Hepatocyte (in vitro differentiated cells): ENCODE measurements at places on chromosomes 4 and X. TPM values are rescaled to one million over a fixed set of nuclear protein-coding genes. Genes with fewer than 3 reads are reported as not detected.

DNA sequence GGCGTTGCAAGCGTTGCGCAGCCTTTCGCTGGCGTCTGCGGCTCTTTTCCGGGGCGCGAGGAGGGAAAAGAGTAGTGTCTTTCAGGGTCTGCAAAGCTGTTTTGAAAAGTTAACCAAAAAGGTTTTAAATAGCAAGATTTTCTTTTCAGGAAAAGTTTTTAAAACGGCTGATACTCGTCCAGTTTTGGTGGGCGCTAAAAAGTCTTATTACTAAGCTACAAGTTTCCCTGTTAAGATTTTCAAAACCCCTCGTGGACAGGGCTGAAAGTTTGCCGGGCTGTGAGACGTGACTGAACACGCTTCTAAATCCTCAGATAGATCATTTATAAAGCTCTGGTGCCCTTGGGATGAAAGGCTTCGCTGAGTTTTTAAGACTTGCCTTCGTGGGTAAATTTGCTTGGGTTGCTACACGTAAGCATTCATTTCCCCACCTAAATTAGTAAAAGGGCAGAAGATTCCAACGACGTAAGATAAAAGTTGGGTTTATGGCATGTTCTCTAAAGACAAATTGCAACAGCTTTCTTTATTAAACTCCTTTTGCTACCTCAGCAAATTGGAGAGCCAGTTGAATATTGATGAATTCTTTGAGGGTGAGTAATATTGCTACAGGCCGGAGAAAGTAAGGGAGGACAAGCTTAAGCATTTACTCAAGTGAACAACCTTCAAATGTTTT is 91.5 kb downstream of the HPRT1 start:
- no peak for DNase-seq

GRCh38 chr4:74682567-74683359 is 111.6 kb downstream of the BTC start:
- DNase-seq: peak; percentile 72

DNA sequence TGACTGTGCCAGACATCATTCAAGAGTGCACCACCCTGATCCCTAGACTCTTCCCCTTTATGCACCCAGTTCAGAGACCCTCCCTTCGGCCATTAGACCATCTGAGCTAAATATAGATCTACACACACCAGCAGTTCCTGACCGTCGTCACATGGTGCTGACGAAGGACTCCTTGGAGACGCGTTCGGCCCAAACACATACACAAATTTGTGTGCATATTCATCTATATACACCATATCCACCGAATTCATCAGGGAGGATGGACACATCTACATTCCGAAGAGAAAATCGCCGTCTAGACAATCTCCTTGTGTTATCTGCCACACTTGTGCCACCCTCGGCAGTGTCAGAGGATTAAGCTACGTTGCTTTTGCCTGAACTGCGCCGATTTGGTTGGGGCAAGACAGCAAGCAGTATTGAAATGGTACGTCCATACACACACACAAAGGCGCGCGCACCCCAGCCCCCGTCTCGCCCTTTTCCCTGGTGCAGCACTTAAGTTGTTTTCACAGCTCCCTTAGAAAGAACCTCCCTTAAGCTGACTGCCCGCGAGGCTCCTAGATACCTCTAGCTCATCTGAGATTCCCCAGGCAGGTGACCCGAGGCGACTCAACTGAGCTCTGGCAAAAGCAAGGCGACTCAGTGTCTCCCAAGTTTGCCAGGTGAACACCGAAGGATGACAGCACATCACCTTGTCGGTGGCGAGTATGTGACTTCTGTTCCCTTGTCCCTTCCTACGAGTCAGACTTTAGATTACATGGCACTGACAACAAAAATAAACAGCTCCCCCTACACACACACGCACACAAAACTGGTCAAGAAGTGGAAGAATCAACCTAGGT is 1.0 kb downstream of the RASGEF1B start:
- DNase-seq: peak; percentile 57

GRCh38 chr4:144374065-144374464 is 233.5 kb upstream of the GYPA start:
- no peak for DNase-seq

GRCh38 chr4:22097596-22097995 is 149.0 kb upstream of the KCNIP4 start:
- DNase-seq: no peak

- no peak for DNase-seq
These were observed 667.1 kb upstream of the BOD1L1 start for GRCh38 chr4:14294611-14295010.

DNA sequence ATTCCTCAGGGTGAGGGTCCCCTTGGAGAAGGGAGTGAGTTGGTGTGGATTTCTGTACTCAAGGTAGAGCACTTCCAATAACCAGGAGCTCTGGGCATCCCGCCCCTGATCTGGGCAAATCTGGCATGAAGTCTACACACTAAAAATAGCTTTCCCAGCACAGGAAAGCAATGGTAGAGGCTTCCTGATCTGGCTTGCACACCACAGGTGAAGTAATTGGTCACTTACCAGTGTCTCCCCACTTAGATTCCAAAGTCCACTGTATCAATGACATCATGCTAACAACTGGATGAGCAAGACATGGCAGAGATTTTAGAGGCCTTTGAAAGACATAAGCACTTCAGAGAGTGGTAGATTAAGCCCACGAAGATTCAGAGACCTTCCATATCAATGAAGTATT is 17.8 kb upstream of the IDS start:
- peak; percentile 35 for DNase-seq

DNA sequence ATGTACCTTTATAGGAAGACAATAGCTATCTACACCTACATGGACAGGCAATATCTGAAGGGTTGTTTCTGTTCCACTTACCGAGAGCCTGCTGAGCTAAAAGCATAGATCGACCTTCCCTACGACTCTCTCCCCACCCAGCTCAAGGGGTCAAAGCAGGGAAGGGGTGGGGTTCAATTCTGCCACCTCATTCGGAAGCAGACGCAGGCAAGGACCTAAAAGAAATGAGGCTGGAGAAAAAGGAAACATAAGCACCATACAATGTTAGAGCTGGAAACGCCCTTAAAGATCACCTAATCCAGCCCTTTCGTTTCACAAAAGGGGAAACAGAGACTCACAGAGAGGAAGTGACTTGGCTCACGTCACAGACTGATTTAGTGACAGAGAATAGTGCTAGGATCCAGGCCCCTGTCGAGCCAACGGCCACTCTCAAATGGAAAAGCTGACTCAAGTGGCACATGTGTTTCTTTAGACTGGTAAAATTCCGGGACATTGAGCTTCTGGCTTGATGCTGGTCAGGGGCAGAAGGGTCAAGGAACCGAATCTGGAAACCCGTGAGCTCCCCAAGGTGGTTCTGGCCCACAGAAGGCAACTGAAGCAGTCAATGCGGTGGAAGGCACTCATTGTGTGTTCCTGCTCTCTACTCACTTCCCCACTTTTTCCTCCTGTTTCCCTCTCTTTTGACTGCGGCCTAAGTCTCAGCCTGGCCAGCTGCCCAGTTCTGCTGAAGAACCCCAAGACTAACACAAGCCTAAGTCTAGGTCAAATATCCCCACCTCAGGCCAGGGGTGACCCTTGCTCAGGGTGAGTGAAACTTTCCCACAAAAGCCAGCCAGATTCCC is 7.5 kb downstream of the SEPTIN6 start:
- no peak for DNase-seq

GRCh38 chrX:16910376-16910775 is 36.1 kb upstream of the REPS2 start:
- no peak for DNase-seq

DNA sequence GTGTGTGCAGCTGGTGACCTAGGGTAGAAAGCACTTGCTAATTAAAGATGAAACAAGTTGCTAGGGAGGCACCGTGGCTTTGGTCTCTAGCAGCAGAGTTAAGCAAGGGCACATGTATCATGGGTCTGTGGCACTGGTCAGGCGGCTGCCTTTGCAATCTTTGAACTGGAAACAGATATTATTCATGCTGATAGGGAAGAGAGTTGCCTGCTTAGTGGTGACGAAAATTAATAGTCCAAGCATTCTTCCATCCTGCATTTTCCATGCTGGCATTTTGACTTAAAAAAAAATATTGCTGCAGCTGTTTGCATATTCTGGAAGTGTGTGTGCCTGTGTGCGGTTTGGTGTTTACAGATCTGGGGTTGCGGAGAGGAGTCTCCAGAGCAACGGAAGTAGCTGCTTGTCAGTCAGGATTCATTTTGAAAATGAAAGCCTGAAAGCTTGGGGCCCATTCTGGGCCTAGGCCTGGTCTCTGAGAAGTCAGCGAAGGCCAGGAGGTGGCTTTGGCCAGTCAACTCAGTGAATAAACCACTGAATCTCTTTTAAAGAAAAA is 2.3 kb upstream of the SOWAHD start:
- DNase-seq: no peak

- no peak for DNase-seq
These were observed 475.4 kb upstream of the HS3ST1 start for GRCh38 chr4:11904117-11904535.

DNA sequence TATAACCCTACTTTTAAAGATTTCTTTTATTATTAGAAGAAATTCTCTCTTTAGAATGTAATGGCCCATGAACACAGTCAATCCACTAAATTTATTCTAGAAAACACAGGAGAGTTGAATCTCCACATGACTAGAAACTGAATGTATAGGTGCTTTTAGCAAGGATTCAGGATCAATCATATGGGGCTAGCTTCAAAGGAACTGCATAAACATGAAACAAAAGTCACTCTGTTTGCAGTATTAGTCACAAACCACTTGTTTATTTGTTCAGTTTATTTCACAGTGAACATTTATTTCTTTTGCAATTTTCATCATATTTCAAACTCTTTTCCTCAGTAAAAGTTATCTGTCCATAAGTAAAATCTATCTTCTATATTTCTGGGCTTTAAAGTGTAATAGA is 1604.6 kb downstream of the PCDH18 start:
- DNase-seq: no peak

GRCh38 chr4:87257523-87257922 is 37.1 kb upstream of the KLHL8 start:
- no peak for DNase-seq

DNA sequence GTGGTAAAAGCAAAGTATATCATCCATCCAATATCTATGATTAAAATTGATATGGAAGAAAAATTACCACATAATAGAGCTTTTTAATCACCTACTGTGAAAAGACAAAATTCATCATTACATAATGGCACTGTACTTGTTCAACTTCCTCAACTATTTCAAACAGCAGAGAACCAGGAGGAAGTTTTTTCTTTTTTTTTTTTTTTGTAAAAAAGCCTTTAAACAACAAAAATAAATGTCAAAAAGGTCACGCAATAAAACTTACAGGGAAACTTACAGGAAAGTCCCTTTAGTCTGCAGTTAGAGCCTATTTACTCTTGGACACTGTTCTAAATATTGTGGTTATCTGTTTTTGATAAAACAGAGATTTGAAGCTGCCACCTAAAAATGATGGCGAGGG is 4.8 kb downstream of the PDGFC start:
- DNase-seq: no peak

DNA sequence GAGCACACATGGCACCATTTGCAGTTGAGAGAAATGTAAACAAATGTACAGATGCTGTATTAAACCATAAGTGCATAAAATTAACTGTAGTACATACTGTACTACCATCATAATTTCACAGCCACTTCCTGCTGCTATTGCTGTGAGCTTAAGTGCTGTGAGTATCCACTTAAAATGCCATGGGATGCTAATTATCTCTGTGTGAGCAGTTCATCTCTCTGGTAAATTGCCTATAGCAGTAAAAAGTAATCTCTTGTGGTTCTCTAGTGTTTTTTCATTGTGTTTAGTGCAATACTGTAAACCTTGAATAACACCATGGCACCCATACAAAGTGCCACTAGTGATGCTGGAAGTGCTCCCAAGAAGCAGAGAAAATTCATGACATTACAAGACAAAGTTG is 9.9 kb upstream of the SCOC start:
- no peak for DNase-seq

DNA sequence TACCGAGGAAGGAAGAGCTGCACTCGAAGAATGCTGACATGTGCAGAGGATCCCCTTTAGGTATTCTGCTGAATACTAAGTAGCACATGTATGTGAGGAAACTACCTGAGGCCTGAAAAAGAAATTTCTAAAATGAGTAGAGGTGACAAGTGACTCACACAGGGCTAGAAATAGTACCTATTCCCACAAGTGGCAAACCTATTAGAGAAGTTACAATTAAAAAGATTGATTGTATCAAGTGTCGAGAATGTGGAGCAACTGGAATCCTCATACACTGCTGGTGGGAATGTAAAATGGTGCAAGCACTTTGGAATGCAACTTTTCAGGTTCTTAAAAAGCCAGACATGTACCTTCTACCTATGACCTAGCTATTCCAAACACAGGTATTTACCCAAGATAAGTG is 47.4 kb downstream of the CCSER1 start:
- DNase-seq: peak; percentile 45

- DNase-seq: peak; percentile 44
These were observed 29.1 kb downstream of the RIPPLY1 start for GRCh38 chrX:106874075-106874474.

IL2RG gene
- 11.2 and 13.5 TPM in 2 replicates for polyA plus RNA-seq

ETNPPL gene
- 0.79 and 1.7 TPM in 2 replicates for polyA plus RNA-seq

REELD1 gene
- 0.44 TPM in 1 of 2 replicates, not detected in the other for polyA plus RNA-seq

TAF7L gene
- 0.08 TPM in 1 of 2 replicates, not detected in the other for polyA plus RNA-seq

POF1B gene
- 11.3 and 11.8 TPM in 2 replicates for polyA plus RNA-seq

ARHGAP6 gene
- 4.9 and 6.4 TPM in 2 replicates for polyA plus RNA-seq

POU4F2 gene
- not detected in 2 replicates for polyA plus RNA-seq

HTN1 gene
- not detected in 2 replicates for polyA plus RNA-seq

FOXR2 gene
- polyA plus RNA-seq: not detected in 2 replicates

UNC5C gene
- polyA plus RNA-seq: 3.5 and 6.9 TPM in 2 replicates
